CD4-positive, alpha-beta T cell treated with Interleukin-4 for 1 hour (primary cell): ENCODE measurements at places on chromosomes 6 and 20.

DNA sequence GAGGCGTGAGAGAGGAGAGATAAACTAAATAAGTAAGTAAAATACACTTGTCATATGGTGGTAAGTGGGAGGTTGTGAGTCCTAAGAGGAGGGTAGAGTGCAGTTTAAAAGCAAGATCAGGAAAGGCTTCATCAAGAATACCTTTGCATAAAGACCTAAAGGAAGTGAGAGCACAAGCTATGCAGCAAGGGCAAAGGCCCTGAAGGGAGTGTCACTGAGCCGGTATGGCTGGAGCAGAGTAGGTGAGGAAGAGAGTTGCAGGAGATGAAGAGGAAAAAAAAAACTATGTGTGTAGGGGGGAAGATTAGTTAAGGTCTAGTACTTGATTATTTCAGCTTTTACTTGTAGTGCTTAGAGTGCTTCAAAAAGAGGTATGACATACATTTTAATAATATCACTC lies 11.0 kb downstream of the DNAAF9 start:
- no peak for DNase-seq

- no peak for DNase-seq
Measured at GRCh38 chr20:16415071-16416053, 157.9 kb downstream of the KIF16B start.

DNA sequence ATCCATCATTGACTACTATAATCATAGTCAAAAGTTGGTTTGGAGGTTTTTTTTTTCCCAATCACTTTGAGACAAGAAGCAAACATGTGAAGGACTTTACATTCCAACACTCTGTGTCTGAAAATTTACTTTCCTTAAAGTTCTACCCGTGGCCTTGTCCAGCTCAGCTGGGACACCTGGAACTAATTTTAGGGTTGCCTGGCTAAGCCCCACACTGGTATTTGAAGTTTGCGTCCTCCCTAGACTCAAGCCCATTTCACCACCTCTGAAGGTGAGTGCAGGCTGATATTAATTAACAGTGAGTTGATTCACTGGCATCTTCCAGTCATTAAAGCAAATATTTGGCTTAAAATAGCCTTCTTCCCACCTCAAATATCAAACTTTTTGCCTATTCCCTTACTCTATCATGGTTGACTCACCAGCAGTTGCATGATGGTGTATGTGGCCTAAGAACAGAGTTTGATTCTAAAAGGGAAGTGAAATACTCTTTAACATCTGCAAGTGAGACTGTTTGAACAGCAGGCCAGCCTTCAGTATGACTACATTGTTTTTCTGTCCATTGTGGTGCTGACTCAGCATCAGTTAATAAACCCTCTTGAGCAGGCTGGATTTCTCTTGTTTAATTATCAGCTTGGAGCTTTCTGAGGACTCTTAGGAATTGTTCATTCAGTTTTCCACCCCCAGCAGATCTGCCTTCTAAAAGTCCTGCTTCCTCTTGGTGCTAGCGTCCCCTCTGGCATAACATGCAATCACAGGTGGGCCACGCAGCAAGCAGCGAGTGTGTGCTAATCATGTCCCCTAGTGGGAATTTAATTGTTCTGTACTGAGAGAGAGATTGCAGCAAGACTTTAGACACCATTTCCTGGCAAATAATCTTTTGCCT lies 1.8 kb upstream of the PRDM1 start:
- DNase-seq: no peak

- no peak for DNase-seq
Measured at GRCh38 chr20:21156266-21156665, 30.4 kb downstream of the KIZ start.

GRCh38 chr6:52138284-52138683 lies 47.9 kb upstream of the IL17A start:
- no peak for DNase-seq

- DNase-seq: no peak
Measured at GRCh38 chr6:140281236-140281635, 906.8 kb upstream of the CITED2 start.

DNA sequence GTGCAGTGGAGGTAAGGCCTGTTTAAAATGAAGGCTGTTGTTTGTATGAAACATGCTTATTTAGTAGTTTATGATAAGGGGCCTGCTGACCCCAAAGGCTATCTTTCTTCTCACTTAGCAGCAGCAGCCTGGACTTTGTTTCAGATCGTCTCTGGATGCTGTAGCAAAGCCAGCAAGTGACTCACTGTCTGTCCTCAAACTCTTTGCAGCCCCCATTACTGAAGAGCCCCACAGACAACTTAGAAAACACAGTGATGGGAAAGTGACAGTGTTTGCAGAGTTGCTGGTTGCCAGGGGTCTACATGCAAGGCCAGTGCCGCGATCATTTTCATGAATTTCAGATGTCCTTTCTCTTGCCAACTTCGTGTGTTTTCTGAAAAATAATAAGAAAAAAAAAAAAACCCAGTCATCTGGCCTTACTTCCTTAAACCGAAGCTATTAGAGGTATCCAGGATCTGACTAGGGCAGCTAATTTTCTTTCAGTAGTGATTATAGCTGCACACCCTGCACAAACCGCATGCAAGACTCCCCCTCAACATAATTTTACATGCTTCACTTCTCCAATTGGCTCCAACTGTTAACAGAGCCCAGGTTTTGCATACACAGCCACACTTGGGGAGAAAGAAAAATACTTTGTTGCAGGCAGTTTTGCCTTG lies 11.6 kb upstream of the F13A1 start:
- no peak for DNase-seq

DNA sequence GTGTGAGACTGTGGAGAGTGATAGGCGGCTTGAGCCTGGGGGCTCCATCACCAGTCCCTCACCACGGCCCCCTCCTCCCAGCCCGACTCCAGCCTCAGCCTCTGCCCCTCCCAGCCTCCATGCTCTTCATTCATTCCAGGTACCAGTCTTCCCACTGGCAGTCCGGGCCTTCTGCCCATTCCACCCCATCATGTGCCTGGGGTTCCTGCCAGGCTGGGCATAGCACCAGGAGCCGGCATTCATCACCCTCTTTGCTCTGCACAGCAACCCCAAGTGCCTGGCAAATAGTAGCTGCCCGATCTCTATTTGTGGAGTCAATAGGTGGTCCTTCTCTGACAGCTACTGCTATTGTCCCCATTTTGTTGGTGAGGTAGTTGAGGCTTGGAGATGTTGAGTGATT lies 39.6 kb upstream of the GTSF1L start:
- DNase-seq: no peak

GRCh38 chr6:132909742-132910141 lies 95.4 kb downstream of the RPS12 start:
- no peak for DNase-seq

DNA sequence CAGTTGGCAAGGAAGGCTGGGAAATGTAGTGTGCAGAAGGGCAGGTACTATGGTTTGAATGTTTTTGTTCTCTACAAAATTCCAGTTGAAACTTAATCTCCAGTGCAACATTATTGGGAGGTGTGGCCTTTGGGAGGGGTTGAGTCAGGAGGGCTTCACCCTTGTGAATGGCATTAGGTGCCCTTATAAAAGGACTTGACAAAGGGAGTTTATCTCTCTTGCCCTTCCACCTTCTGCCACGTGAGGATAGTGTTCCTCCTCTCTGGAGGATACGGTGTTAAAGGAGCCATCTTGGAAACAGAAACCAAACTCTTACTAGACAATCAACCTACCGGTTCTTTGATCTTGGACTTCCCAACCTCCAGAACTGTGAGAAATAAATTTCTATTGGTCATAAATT lies 82.2 kb upstream of the LRFN2 start:
- no peak for DNase-seq

DNA sequence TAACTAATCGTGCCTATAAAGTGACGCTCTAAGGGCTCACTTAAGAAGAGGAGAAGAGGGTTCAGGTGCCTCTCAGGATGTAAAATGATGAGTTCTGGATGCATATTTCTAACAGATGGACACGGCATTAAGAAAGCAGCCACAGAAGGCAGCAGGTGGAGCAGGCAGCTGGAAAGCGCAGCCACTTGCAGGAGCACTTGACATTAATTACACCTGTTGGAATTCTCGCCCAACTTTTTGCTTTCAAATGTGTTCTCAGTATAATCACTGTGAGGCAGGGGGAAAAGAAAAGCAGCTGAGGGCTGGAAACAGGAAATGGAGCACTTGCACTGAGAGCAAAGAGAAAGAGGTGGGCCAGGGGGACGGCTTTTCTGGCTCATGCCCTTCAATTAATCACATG lies 164.2 kb downstream of the NKAIN2 start:
- DNase-seq: no peak

GRCh38 chr6:106446983-106447382 lies 86.5 kb downstream of the CRYBG1 start:
- DNase-seq: no peak

- DNase-seq: no peak
Measured at GRCh38 chr6:43489277-43490072, 12.1 kb downstream of the TJAP1 start.

DNA sequence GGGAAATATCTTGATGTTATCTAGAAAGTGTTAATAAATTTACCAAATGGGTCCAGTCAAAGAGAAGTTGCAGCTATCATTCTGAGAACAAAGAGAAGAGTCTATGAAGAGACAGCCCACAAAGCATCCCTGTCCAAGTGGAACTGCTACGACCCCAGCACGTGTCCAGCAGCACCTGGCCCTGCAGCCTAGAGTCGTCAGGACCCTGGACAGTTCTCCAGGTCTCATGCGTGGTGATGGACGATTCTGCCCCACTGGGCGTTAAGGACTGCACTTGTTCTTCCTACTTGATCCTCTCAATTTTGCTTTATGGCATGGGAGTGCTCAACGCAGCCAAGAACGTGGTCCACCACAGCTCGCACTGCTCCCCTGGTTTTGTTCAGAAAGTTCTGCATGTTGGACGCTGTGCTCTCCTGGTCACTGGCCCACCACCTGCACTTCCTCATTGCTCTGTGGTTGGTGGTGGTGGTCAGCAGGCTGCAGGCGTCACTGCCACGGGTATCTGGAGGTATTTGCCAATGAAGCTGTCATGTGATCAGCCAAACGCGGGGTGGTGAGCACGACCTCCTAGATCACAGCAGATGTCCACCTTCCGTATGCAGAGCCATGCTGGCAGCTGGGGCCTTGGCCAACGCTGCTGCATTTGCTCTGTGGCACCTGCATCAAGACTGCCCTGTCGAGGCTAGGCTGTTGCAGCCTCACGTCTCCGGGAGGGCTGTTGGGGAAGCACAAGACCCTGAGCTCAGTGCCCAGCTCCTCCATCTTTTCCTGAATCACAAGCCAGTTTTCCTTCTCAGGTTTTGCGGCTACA lies 356.4 kb downstream of the CDH4 start:
- DNase-seq: no peak

GRCh38 chr20:48772183-48772976 lies 55.4 kb downstream of the PREX1 start:
- peak; percentile 70 for DNase-seq
